ENCODE measurements at places on chromosomes 2 and 18.

DNA sequence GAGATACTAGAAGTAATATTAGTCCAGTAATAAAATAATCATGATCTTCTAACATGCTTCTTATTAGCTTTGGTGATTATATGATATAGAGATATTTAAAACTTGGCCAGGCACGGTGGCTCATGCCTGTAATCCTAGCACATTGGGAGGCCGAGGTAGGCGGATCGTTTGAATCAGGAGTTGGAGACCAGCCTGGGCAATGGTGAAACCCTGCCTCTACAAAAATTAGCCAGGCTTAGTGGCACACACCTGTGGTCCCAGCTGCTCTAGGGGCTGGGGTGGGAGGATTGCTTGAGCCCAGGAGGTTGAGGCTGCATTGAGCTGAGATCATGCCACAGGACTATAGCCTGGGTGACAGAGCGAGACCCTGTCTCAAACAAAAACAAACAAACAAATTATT is 87.0 kb downstream of the WDR7 start:
- no peak for DNase-seq

DNA sequence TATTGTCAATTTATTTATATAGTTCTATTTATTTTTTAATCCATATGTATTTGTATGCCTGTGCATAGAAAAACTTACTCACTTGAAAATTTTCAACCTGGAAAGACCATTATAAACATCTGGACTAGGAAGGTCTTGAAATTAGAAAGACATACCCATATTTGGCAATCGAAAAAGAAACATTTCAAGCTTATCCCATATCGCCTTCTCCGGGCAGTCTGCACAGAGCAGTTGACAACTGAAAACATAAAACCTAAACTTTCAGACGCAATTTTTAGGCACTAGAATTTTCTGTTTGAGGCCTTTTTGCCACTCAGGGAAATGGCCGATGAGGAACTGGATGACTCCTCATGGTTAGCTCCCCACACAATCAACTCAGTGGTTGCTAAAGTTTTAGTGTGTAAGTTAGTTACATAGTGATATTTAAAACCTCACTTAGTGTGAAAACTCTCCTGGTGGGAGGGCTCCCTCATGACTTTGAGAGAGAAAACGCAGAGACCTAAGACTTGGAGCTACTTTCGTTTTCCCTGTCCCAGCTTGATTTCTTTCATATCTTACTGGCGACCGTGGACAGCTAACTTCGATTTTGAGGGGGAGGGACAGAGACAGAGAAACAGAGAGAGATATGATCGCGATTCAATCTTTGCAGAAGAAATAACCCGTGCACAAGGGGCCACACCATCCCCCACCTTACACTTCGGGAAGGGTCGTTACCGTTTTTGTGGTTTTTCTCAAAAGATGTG is 3.2 kb upstream of the HOXD12 start:
- DNase-seq: no peak

DNA sequence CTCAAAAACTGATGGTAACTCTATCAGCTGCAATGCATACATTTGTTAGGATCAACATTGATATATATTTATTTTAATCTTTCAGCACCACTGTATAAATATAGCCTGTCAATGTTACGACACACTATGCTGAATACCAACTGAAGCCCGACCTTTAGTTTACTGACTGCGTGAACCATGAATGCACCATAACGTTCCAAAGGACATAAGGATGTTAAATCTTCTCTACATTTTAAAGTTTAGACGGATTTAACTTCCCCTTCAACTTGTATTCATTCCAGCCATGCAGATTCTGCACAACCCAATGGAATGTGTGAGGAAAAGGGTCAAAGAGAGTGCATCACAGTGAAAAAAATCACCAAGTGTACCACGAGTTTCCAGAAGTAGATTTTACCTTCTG is 489.5 kb downstream of the IRS1 start:
- DNase-seq: no peak

DNA sequence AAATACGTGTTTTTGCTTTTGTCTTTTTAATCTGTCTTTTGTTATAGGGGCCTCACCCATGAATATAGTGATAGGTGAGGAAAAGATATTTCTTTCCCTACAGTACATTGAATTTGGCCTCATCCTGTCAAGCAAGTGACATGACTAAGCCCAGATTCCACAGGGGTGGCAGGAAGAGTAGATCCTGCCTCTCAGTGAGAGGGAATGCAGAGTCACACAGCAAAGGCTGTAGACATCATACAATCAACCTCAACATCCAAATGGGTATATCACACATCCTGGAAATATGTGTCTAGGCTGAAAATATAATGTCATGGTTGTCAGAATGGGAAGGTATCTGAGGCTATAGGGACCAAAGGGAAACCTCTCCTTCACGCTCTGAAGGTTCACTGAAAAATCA is 269.6 kb downstream of the CDH20 start:
- no peak for DNase-seq

GRCh38 chr2:64350996-64351395 is 103.0 kb upstream of the LGALSL start:
- DNase-seq: no peak

GRCh38 chr2:10385933-10386773 is 62.0 kb downstream of the ODC1 start:
- no peak for DNase-seq

- DNase-seq: no peak
Measured at GRCh38 chr18:63784787-63785452, 9.7 kb downstream of the SERPINB7 start.

GRCh38 chr2:68303033-68303901 is 16.5 kb downstream of the CNRIP1 start:
- DNase-seq: no peak

- DNase-seq: no peak
Measured at GRCh38 chr2:28164280-28164801, 228.3 kb upstream of the FOSL2 start.

- no peak for DNase-seq
Measured at GRCh38 chr2:16613539-16614011, 52.1 kb downstream of the CYRIA start.

GRCh38 chr2:128058114-128058513 is 30.3 kb upstream of the SAP130 start:
- no peak for DNase-seq

DNA sequence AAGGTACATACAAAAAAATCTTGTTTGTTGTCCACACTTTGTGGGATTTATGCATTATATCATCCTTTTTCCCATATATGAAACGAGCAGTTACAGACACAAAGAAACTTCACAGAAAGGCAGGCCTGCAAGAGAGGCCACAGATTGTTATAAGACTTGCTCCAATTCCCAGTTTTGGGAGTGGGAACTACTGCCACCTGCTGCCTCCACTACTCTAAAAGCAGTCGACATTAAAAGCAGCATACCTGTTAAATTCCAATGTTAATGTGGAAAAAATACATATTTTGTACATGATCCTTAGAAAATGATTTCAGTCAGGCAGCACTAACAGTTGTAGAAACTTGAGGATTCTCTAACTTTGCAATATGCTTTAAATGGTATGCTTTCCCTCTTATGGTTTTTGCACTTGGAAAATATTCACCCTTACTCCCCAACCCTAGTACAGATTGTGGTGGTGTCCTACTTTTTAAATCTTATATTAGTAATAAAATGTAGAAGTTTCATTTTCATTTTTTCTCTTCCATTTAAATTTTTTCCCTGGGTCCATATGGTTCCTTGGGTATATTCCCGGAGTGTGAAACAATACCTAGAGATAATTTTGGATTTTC is 37.9 kb downstream of the SLC38A11 start:
- peak; percentile 11 for DNase-seq

DNA sequence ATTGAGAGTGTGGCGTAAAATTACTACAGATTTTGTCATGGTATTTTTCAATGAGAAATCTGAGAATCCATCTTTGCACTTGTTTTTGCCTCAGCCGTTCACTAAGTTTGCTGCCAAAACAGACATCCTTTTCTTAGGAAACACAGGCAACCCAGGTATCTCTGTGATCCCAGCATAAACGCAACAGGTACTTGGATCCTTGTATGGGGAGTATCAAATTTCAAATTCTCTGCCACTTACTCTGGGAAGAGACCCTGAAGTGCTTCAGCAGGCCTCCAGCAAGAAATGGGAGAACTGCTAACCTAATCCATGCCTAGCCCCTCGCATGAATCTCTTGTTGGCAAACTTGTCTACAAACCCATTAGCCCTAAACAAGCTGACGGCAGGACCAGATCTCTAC is 83.1 kb downstream of the BCL11A start:
- DNase-seq: no peak

GRCh38 chr2:207046724-207047123 is 107.4 kb downstream of the CPO start:
- DNase-seq: no peak

GRCh38 chr18:49067071-49067470 is 116.3 kb upstream of the SMAD7 start:
- DNase-seq: no peak

GRCh38 chr2:212842544-212843185 is 304.1 kb upstream of the ERBB4 start:
- no peak for DNase-seq

DNA sequence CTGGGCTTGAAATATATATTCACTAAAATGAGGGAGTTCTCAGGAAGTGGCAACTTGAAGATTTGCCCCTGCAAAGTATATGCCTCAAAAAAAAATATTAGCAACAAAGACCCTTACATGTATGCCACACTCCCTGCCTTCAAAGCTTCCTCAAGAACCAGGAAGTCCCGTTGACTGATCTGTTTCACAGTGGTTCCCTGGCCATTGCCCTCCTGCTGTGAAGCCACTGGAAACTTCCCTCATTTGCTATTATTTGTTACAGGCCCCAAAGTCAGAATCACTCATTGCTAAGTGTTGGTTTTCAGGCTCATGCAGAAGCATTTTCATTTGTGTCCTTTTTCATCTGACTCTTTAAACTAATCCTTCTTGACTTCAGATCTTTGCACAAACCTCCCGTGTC is 421.5 kb downstream of the ZNF521 start:
- no peak for DNase-seq

- no peak for DNase-seq
Measured at GRCh38 chr2:51693640-51694039, 661.7 kb upstream of the NRXN1 start.

- DNase-seq: no peak
Measured at GRCh38 chr18:335733-336132, 67.9 kb upstream of the THOC1 start.

GRCh38 chr2:120007851-120008250 is 5.0 kb upstream of the EPB41L5 start:
- DNase-seq: no peak

DNA sequence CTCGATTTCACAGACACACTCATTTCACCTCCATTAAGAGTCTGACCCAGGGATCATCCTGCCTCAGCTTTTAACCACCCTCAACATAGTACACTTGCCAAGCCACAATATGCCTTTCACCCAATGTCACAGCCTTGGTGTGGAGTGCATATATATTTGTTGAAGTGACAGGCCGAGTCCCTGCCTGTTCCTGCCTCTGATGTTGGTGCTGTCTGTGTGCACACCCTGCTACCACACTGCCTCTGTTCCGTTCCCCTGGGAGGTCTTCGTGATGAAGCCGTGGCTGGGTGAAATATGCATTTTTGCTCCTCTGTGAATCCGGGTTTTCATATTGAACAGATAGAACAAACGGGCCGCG is 90.3 kb downstream of the RNF144A start:
- DNase-seq: no peak

GRCh38 chr2:85886141-85886540 is 2.6 kb downstream of the ST3GAL5 start:
- no peak for DNase-seq

DNA sequence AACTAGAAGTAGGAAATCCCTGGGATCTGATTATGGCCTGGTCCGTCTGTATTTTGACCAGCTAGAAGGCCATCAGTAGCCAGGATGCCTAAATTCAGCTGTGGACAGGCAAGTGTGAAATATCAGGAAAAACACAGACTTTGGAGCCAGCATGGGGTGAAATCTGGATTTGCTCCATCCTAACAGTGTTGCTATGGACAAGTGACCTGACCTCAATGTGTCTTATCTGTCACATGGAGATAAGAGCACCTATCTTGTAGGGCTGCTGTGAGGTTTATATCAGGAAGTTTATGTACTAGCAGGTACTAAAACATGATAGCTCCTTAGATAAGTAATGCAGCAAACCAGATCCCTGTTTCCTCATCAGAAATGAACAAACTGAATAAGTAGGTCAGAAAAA is 460.4 kb downstream of the STK39 start:
- no peak for DNase-seq
